ENCODE measurements at places on chromosomes 16 and 17. TPM values are rescaled to one million over a fixed set of nuclear protein-coding genes. Genes with fewer than 3 reads are reported as not detected.

DNA sequence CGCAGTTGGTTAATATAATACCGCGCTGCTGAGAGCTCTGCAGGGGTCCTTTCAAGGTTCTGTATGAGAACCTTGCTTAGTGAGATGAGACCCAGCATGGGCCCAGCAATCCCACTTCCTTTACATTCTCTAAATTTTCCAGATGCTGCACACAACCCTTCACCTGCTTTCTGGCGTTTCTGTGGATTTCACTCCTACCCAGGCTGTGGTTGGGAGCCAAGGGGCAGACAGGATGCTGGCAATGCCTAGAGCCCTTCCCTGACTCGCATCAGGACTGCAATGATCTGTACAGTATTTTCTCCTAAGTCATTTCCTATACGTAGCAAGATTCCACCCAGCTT lies 10.1 kb upstream of the PIPOX start:
- no peaks in the 10 kb centered on the region for H3K36me3 ChIP-seq
- DNase-seq = no peak
- H3K4me1 ChIP-seq = peaks cover 2% of the 10 kb centered on the region
- H3K27me3 ChIP-seq = peaks cover 30% of the 10 kb centered on the region

DNA sequence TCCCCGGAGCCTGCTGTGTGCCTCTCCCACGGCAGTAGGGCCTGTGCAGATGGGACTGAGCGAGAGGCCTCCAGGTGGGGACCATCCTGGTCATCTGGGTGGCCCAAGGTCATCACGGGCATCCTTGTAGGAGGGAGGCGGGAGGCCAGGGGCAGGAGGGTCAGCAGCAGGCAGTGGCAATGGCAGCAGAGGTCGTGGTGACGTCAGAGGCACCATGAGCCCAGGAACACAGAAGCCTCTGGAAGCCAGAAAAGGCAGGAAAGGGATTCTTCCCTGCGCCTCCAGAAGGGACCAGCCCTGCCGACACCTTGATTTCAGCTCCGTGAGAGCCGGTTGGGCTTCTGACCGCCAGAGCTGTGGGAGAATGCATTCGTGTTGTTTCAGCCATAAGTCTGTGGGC lies 190.3 kb downstream of the BANP start:
- no peaks in the 10 kb centered on the region for H3K4me1 ChIP-seq
- no peak overlapping the region for H3K4me3 ChIP-seq
- no peak overlapping the region for H3K27ac ChIP-seq
- no peak for DNase-seq

DNA sequence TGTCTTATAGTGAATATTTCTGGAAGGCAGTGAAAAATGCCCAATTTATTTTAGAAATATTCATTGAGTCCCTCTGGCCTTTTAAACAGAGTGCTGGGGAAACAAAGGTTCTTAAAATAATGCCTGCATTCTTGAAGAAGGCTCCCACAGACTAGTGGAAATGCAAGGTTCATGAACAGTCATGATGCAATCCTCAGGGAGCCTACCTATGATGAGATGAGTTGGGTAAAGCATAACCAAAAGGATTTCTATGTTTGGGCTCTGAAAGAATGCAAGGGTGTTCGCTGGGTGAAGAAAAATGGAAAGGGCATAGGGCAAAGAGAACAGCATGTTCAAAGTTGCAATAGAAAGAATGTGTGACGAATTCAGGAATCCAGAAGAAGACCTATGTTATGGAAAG lies 214.5 kb upstream of the MAF start:
- H3K4me1 ChIP-seq = no peaks in the 10 kb centered on the region
- no peak overlapping the region for H3K27ac ChIP-seq
- H3K4me3 ChIP-seq = no peak overlapping the region
- no peaks in the 10 kb centered on the region for H3K27me3 ChIP-seq
- no peak for DNase-seq

- peak overlapping the region; percentile 23 for H3K27ac ChIP-seq
- H3K4me1 ChIP-seq = peaks cover 3% of the 10 kb centered on the region
- peak; percentile 55 for DNase-seq
- no peaks in the 10 kb centered on the region for H3K27me3 ChIP-seq
- no peak overlapping the region for H3K4me3 ChIP-seq
Measured at GRCh38 chr17:77233635-77234334, 93.0 kb downstream of the SEC14L1 start.

DNA sequence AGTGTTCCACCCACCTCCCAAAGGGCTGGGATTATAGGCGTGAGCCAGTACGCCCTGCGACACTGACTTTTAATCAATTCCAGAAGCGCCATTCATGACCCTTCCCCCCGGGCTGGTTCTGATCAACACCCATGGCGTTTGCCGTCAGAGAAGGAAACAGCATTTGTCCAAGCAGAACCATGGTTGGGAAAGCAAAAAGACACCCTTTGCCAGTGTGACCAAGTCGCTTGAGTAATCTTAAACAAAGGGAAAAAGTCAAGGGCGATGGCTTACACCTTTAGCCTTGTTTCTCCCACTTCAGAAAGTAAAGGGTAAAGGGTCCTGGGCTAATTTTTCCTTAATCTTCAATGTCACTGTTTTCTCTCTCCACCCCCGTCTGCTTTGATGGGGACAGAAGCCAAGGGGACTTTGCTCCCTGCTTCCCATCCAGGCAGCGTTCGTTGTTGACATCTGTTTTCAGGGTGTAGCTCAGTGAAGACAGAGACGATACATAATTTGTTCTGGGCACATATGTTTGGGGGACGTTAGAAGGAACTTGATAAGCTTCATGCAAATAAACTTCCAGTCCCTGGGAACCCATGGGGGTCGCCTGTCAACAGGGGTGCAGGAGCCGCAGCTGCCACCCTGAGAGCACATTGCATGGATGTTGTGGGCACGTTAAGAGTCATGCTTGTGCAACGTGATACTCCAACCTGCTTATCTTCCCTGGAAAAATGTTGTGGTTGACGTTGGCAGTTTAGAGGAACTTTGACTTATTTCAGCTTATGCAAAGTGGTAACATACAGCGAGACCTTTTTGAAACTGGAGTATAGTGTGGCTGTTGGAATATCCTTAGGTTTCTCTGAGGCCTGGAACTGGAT lies 50.6 kb upstream of the TANGO6 start:
- no peak for DNase-seq
- no peaks in the 10 kb centered on the region for H3K36me3 ChIP-seq
- no peak overlapping the region for H3K4me3 ChIP-seq
- no peak overlapping the region for H3K27ac ChIP-seq

GRCh38 chr16:5595849-5596248 lies 498.3 kb upstream of the EEF2KMT start:
- no peaks in the 10 kb centered on the region for H3K27me3 ChIP-seq
- no peaks in the 10 kb centered on the region for H3K36me3 ChIP-seq
- no peak overlapping the region for H3K4me3 ChIP-seq
- DNase-seq = no peak
- no peaks in the 10 kb centered on the region for H3K4me1 ChIP-seq
- H3K27ac ChIP-seq = no peak overlapping the region

GRCh38 chr16:70582280-70582978 lies 58.8 kb downstream of the SF3B3 start:
- H3K27me3 ChIP-seq = no peaks in the 10 kb centered on the region
- H3K4me1 ChIP-seq = no peaks in the 10 kb centered on the region
- no peaks in the 10 kb centered on the region for H3K36me3 ChIP-seq
- no peak overlapping the region for H3K27ac ChIP-seq

DNA sequence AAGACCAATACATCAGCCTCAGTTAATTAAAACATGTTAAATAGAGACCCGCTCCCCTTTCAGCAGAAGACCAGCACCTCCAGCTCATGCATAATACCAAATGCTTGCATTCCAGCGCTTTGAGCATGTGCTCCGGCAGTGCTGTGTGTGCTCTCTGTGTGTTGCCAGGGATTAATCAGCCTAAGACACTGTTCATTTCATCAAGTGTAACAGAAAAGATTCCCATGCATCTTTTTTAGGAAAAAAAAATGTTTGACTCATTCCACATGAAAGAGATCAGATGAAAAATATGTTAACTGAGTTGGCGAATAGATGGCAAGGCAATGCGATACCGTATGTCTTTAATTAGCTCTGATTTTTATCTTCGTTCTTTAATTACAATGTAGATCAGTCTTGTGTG lies 187.6 kb downstream of the RPTOR start:
- no peaks in the 10 kb centered on the region for H3K27me3 ChIP-seq
- DNase-seq = no peak
- no peak overlapping the region for H3K27ac ChIP-seq
- peaks cover 4% of the 10 kb centered on the region for H3K36me3 ChIP-seq

- H3K27me3 ChIP-seq = no peaks in the 10 kb centered on the region
- DNase-seq = no peak
- no peak overlapping the region for H3K4me3 ChIP-seq
- H3K36me3 ChIP-seq = no peaks in the 10 kb centered on the region
- H3K27ac ChIP-seq = no peak overlapping the region
Measured at GRCh38 chr17:41406205-41406604, 8.8 kb upstream of the KRT31 start.

GRCh38 chr17:10316801-10317542 lies 55.8 kb downstream of the MYH13 start:
- H3K27me3 ChIP-seq = no peaks in the 10 kb centered on the region
- H3K27ac ChIP-seq = no peak overlapping the region
- H3K4me1 ChIP-seq = no peaks in the 10 kb centered on the region
- H3K4me3 ChIP-seq = no peak overlapping the region
- peak; percentile 60 for DNase-seq
- no peaks in the 10 kb centered on the region for H3K36me3 ChIP-seq

DNA sequence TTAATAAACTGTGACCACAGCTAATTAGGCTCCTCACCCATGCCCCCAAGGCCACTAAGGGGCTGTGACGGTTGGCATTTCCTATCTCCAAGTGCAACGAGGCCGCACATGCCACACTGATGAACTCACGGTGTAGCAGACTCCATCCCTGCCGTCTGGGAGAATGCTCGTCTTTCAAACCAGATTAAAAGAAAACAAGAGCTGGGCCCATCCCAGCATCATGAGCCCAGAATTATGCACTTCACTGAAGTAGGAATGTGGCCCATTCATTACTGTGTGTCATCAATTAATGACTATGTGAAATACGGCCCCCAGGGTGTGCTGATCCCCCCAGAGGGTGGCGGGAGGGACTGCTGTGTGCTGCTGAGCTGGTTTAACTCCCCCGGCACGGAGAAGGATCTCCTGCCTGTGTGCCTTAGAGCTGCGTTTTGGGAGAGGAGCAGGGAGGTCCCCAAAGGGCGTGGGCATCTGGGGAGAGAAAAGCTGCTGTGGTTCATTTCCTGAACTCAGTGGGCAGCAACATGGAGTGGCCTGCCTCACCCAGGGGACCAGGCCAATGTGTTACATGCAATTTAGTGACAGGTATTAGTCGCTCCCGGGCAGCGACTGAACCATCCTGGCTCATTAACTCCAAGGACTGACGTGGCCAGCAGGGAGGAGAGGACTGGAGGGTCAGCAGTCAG lies 194.5 kb downstream of the FOXL1 start:
- no peak for DNase-seq
- H3K27ac ChIP-seq = no peak overlapping the region
- H3K27me3 ChIP-seq = peaks cover 15% of the 10 kb centered on the region
- H3K36me3 ChIP-seq = no peaks in the 10 kb centered on the region
- H3K4me1 ChIP-seq = peaks cover 3% of the 10 kb centered on the region
- no peak overlapping the region for H3K4me3 ChIP-seq

DNA sequence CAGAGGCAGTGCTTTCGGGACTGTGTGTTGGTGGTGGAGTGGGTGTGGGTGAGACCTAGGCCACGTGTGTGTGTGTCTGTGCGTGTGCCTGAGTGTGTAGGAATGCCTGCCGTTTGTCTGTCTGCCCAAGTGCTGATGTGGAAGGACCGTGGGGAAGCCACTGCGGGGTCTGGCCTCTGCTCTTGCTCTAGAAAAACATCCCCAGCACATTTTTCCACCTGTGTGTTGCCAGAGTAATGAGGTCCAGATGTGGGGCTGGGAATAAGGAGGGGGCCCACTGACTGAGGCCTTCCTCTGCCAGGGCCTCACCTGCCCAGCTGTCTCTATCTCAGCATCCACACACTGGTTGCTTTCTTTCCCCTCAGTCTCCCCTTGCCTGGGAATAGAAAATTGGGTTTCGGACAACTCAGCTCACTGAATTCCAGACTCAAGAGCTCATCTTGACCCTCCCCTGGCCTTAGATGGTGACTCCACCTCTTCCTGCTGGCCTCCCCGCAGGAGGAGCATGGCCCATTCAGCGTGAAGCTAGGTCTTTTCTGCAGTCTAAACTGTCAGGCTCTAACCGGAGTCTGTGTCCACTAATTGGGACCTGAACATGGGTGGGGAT lies 7.6 kb downstream of the SGCA start:
- H3K27me3 ChIP-seq = no peaks in the 10 kb centered on the region
- peak overlapping the region; percentile 62 for H3K27ac ChIP-seq
- H3K4me1 ChIP-seq = peaks cover 3% of the 10 kb centered on the region
- no peak overlapping the region for H3K4me3 ChIP-seq
- no peaks in the 10 kb centered on the region for H3K36me3 ChIP-seq

DNA sequence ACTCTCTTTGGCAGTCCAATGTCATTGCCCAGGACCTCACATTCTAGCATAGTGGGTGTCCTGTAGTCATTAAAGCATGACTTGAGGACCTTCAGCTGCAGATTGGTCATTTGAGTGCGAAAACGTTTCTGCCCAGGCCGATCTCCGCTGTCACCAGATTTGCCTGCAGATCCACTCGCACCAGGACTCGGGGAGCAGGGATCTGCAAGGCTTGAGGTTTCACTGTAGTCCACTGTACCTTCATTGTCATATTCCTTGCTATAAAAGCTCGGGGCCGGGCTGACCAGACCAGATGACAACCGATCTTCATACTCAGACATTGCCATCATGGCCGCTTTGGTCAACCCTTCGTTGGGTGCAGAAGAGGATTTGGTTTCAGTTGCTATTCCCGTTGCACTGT lies 254.2 kb downstream of the ZFHX3 start:
- H3K36me3 ChIP-seq = peaks cover 62% of the 10 kb centered on the region
- H3K27ac ChIP-seq = no peak overlapping the region
- H3K4me1 ChIP-seq = peaks cover 19% of the 10 kb centered on the region
- H3K4me3 ChIP-seq = no peak overlapping the region
- no peaks in the 10 kb centered on the region for H3K27me3 ChIP-seq
- no peak for DNase-seq

GRCh38 chr16:65375651-65376050 lies 253.8 kb upstream of the CDH11 start:
- no peaks in the 10 kb centered on the region for H3K36me3 ChIP-seq
- no peaks in the 10 kb centered on the region for H3K27me3 ChIP-seq
- DNase-seq = no peak
- H3K27ac ChIP-seq = no peak overlapping the region
- H3K4me1 ChIP-seq = peaks cover 5% of the 10 kb centered on the region

- no peak overlapping the region for H3K27ac ChIP-seq
- no peak overlapping the region for H3K4me3 ChIP-seq
- H3K36me3 ChIP-seq = no peaks in the 10 kb centered on the region
Measured at GRCh38 chr16:87505834-87506233, 13.0 kb upstream of the ZCCHC14 start.

DNA sequence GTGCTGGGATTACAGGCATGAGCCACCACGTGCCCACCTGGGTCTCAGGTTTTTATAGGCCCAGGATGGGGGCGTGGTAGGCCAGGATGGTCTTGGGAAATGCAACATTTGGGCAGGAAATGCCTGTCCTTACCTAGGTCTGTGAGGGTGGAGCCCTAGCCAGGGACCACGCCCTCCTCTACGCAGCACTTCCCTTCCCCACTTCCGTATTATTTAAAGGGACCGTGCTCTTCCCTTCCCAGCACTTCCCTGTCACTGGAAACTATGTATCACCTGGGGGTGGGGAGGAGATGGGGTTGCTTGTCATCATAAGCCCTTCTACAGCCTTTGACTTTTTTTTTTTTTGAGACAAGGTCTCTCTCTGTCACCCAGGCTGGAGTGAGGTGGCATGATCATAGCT lies 238.9 kb upstream of the NLRP1 start:
- no peak overlapping the region for H3K27ac ChIP-seq
- no peaks in the 10 kb centered on the region for H3K4me1 ChIP-seq
- no peak for DNase-seq
- no peak overlapping the region for H3K4me3 ChIP-seq
- H3K36me3 ChIP-seq = no peaks in the 10 kb centered on the region

Gene RNF166
- total RNA-seq = 15.2 TPM

Gene PRPF8
- total RNA-seq = 277 TPM

Gene C17orf78
- not detected for total RNA-seq

Gene CACNA1G
- 0.31 TPM for total RNA-seq

Data from lung (tissue), 17 donors.